Naive thymus-derived CD8-positive, alpha-beta T cell (primary cell): ENCODE measurements at places on chromosomes 3 and 15. TPM values are rescaled to one million over a fixed set of nuclear protein-coding genes. Genes with fewer than 3 reads are reported as not detected.

GRCh38 chr3:126258670-126259069 is 78.3 kb upstream of the ALDH1L1 start:
- no peak overlapping the region for H3K4me3 ChIP-seq
- H3K27ac ChIP-seq = no peak overlapping the region
- H3K4me1 ChIP-seq = peaks cover 4% of the 10 kb centered on the region
- H3K36me3 ChIP-seq = no peaks in the 10 kb centered on the region

Gene PTPRG
- total RNA-seq = not detected

Gene CTXND1
- not detected for total RNA-seq

Gene ARL6IP5
- 111 TPM for total RNA-seq

Gene CCR2
- total RNA-seq = 0.16 TPM

Gene SHC4
- total RNA-seq = not detected
